ENCODE measurements at places on chromosomes 16 and 17.

- DNase-seq, result no peak
Observed at GRCh38 chr16:13056607-13057006, 155.2 kb downstream of the SHISA9 start.

GRCh38 chr17:74921026-74921681 lies 1.9 kb downstream of the USH1G start:
- no peak for DNase-seq

DNA sequence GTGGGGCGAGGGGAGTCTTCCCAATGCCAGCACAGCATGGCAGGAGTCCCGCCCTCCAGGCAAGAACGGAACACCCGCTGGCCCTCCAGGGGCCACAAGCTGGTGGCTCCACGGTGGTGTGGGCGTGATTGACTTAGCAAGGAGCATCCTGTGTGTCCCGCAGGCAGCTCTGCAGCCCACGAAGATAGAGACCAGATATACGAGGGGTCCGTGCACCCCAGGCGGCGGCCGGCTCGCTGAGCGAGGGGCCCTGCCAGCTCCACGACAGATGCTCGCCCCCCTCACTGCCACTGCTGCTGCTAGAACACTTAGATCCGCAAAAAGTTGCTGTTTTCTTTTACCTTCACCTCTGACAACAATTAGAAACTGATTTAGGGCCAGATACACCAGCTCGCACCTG lies 10.0 kb upstream of the CACNA1H start:
- DNase-seq, result no peak

GRCh38 chr17:77476931-77477805 lies 336.4 kb downstream of the SEC14L1 start:
- DNase-seq, result no peak

DNA sequence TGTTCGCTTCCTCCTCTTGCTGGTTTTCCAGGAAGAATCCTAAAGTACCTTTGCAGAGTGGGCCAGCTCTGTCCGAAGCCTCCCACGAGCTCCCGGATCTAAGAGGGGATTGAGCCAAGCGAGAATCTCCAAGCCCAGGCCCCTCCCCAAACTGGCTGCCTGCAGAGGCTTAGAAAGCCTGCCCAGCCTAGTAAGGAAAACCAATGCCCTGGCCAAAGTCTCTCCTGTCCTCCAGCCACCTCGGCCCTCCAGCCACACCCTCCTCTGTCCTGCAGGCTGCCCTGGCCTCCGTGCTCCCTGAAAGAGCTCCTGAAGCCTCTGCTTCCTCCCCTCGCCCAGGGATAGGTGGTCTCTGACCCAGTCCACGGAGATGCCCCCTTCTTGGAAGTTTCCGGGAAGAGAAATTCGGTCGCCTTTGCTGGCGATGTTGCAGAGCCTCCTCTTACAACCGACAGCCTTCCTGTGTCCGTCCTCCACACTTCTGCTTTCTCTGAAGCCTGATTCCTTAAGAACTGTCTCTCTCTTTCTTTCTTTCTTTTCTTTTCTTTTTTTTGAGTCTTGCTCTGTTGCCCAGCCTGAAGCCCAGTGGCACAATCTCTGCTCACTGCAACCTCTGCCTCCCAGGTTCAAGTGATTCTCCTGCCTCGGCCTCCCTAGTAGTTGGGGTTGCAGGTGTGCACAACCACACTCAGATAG lies 54.9 kb upstream of the TOB1 start:
- no peak for DNase-seq

DNA sequence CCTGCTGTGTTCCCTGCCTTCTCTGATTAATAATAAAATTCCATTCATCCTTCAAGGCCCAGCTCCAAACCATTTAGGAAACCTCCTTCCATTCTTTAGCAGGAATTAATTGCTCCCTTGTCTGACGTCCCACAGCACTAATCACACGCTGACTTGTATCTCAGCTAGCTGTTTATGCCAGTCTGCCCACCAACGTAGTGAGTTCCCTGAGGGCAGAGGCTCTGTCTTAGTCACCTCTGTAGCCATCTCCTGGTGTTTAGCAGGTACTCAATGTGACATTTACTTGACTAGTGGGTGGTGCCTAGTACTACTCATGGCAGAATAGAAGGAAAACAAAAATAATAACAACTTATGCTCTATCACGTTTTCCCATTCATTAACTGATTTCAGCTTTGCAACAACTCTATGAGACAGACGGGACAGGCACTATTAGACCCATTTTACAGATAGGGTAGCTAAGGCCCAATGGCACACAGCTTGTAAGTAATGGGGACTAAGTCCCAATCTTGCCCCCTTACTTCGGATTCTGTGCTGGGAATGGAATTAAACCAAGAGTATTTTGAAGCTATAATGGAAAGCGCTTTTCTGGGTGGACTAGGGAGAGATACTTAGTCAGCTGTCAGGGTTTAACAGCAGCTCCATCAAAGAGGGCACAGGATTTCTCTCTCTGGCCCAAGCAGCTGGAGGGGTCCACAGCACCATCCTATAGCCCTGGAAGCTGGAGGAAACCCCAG lies 931 bp upstream of the WIPF2 start:
- DNase-seq, result no peak

- DNase-seq, result no peak
Observed at GRCh38 chr17:3845291-3845620, 790 bp downstream of the NCBP3 start.

- no peak for DNase-seq
Observed at GRCh38 chr17:34499576-34499975, 79.8 kb upstream of the TMEM132E start.

GRCh38 chr17:31329221-31329620 lies 7.8 kb upstream of the EVI2A start:
- DNase-seq, result no peak

DNA sequence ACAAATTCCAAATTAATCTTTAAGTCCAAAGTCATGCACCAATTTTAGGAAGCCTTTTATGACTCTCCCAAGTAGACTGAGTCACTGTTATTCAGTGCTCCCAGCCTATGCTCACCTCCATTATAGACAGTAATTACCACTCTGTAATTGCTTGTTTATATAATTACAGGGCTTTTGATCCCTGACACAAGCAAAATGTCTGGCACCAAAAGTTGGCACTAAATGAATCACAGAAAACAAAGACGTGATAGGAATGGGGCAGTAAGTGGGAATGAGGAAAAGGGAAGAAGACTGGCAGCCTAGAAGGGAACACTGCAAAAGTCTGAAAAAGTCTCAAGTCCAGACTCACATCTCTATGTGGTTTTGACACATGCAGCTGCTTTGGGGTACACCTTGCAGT lies 94.1 kb downstream of the SLC39A11 start:
- DNase-seq, result no peak

DNA sequence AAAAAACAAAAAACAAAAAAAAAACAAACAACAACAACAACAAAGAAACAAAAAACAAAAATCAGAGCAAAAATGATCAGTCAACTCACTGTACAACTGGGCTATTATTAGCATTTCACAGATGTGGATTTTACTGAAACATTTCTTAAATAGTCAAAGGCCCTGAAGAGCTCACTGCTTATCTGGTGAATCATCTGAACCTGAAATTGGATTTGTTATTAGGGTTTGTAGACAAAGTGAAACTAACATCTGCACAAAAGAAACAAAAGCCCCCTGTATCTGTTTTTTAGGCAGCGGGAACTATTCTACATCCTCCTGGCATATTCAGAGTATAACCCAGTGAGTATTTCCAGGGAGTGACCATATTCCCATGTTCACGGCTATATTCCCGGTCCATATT lies 32.6 kb upstream of the KSR1 start:
- DNase-seq, result no peak

- DNase-seq, result no peak
Observed at GRCh38 chr17:49589577-49589927, 13.9 kb downstream of the NXPH3 start.

GRCh38 chr16:87757841-87758426 lies 7.9 kb downstream of the KLHDC4 start:
- no peak for DNase-seq

GRCh38 chr16:305916-306626 lies 23.1 kb downstream of the PDIA2 start:
- no peak for DNase-seq

DNA sequence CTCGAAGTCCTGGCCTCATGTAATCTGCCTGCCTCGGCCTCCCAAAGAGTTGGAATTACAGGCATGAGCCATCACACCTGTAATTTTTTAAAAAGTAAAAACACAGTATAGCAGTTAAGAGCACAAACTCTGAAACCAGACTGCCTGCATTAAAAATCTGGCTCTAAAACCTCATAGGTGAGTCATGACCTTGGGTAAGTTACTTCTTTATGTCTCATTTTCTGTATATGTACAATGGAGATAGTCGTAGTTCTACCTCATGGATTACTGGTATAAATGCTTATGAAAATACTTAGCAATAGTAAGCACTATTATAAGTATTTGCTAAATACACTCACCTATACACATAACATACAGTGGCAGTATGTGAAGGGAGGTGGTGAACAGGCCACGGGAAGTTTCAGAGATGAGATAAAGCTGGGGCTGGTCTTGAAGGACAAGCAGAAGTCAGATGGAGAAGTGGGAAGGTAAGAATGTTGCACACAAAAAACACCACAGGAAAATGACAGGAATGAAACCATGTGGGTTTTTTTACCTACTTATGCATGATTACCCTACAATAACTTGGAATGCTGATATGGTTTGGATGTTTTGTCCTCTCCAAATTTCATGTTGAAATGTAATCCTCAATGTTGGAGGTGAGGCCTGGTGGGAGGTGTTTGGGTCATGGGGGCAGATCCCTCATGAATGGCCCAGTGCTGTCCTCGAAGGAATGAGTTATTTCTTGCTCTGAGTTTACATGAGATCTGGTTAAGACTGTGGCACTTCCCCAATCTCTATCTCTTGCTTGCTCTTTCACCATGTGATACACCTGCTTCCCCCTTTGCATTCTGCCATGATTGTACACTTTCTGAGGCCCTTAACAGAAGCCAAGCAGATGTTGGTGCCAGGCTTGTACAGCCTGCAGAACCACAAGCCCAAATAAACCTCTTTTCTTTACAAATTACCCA lies 33.9 kb downstream of the ZNF652 start:
- no peak for DNase-seq

DNA sequence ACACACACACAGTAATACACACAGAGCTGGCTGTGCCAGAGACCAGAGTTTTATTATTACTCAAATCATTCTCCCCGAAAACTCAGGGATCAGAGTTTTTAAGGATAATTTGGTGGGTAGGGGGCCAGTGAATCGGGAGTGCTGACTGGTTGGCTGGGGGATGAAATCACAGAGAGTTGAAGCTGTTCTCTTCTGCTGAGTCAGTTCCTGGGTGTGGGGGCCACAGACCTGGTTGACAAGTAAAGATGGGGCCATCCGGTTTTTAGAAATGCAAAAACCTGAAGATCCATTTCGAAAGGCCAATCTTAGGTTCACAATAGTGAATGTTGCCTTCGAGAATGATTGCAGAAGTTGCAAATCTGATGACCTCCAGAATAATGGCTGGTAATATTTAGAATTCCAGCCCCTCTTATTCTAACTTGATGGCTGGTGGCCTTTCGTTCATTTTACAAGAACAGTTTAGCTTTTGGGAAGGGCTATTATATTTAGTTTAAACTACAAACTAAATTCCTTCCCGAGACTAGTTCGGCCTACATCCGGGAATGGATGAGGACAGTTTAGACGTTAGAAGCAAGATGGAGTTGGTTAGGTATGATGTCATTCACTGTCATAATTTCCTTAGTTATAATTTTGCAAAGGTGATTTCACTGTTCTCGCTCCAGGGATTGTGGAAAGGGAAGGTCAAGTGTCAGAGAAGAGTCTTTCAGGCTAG lies 123.2 kb downstream of the KCNJ18 start:
- DNase-seq, result no peak
